CD14-positive monocyte (primary cell): ENCODE measurements at places on chromosomes 4 and X. TPM values are rescaled to one million over a fixed set of nuclear protein-coding genes. Genes with fewer than 3 reads are reported as not detected.

GRCh38 chr4:169254546-169254983, 16.2 kb downstream of the SH3RF1 start:
- H3K4me1 ChIP-seq = peaks cover 15% of the 10 kb centered on the region
- no peaks in the 10 kb centered on the region for H3K36me3 ChIP-seq
- H3K27ac ChIP-seq = no peak overlapping the region
- no peak overlapping the region for H3K4me3 ChIP-seq

The FAM53A gene
- 0.40 TPM for polyA plus RNA-seq

DNA sequence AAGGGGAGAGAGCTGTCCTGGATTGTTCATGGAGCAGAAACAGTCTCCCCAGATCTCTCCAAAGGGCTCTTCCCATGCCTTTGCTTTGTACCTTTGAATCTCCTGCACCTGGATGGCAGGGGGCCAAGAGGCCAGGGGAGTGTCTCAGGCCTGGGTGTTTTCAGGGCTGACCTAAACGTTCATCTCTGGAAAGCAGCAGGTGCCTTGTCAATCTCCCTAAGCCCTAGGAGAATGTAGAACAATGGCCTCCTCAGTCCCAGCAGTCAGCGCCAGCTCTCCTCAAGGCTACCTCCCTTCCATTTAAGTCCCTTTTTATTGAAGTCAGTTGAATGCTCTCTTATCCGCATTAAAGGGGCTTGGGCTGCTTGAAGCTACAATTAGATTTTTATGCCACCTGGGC, 31.2 kb upstream of the NSUN7 start:
- no peak overlapping the region for H3K27ac ChIP-seq
- no peaks in the 10 kb centered on the region for H3K27me3 ChIP-seq
- no peak overlapping the region for H3K4me3 ChIP-seq
- DNase-seq = no peak
- peaks cover 57% of the 10 kb centered on the region for H3K4me1 ChIP-seq
- no peaks in the 10 kb centered on the region for H3K36me3 ChIP-seq

- no peaks in the 10 kb centered on the region for H3K27me3 ChIP-seq
- no peak overlapping the region for H3K27ac ChIP-seq
- no peak overlapping the region for H3K4me3 ChIP-seq
- H3K4me1 ChIP-seq = no peaks in the 10 kb centered on the region
- DNase-seq = no peak
These were observed 147.5 kb downstream of the DLG3 start for GRCh38 chrX:70592091-70592490.

- H3K36me3 ChIP-seq = no peaks in the 10 kb centered on the region
- no peak for DNase-seq
- no peaks in the 10 kb centered on the region for H3K4me1 ChIP-seq
- H3K27me3 ChIP-seq = no peaks in the 10 kb centered on the region
These were observed 157.8 kb upstream of the TTC29 start for GRCh38 chr4:147103403-147103946.
